Activated T-cell treated with anti-CD3 and anti-CD28 coated beads, Interleukin-2, amount 50 U/mL, for 1 hour (primary cell): ENCODE measurements at places on chromosomes 13 and 19.

- DNase-seq, result no peak
These were observed 46.8 kb upstream of the SACS start for GRCh38 chr13:23480324-23480723.

DNA sequence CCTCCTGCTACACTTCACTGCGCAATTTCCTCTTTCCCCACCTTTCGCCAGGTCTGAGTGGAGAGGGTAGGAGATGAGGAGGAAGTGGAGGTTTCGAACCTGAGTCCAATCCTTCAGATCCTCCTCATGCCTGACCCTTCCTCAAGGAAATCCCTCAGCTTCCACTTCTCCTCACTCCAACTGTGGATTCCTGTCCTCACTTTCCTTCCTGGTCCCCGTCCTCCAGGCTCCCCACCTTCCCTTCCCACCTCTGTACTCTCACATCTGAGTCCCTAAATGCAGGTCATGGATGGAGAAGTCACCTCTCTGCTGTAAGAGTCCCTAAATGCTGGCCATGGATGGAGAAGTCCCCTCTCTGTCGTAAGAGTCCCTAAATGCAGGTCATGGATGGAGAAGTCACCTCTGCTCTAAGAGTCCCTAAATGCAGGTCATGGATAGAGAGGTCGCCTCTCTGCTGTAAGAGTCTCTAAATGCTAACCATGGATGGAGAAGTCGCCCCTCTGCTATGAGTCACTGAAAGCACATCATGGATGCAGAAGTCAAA lies 3.1 kb downstream of the TMEM86B start:
- no peak for DNase-seq

DNA sequence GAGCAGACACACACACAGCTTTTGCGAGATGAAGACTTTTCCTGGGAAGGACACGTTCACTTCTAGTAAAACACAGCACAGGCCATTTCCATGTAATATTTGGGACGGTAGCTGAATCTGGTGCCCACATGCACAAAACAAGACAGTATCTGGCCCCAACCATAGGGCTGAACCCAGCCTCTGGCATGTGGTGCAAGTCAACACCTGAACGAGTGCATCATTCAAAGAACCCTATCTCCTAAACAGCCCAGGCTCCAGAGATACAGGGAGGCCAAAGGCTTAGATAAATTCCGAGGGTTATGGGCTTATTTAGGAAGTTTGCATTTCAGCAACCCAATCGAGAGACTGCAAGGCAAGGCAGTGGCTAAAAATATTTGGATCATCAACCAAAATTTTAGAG lies 2.7 kb upstream of the TFDP1 start:
- DNase-seq, result no peak

DNA sequence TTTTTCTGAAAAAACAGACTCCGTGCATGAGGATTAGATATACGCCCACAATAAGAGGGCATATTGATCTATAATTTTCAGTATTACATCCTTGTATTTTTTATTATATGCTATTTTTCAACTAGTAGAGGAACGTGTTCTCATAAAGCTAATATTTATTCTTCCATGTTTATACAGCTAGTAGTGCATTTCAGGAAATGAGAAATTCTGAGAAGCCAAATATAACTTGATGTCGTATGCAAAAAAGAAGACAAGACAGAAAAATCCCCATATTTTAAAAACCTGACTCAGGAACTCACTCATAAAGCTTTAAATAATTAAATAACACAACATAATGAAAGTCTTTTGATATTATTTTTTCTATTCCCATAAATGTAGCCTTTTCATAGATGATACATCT lies 308.6 kb downstream of the ENOX1 start:
- no peak for DNase-seq

- no peak for DNase-seq
These were observed 7.4 kb downstream of the RPL28 start for GRCh38 chr19:55392820-55393761.

DNA sequence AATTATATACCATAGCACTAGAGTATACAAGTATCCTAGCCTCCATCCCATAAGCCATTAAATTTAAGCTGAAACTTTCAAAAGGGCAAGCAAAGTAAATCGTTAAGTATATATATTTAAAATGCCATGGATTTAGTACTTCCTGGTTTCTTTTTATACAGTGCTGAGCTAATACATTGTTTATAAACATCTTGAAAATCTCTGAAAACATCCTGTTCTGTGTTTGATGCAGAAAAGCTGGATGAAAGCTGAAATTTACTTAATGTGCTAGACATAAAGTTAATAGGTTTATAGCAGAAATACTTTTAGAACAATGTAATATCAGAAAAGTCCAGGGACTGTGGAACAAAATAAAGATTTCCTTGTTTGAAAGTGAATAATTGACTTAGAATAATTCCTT lies 875.4 kb downstream of the SLITRK6 start:
- no peak for DNase-seq

- DNase-seq, result no peak
These were observed 6.6 kb downstream of the ATG4D start for GRCh38 chr19:10550336-10550735.

DNA sequence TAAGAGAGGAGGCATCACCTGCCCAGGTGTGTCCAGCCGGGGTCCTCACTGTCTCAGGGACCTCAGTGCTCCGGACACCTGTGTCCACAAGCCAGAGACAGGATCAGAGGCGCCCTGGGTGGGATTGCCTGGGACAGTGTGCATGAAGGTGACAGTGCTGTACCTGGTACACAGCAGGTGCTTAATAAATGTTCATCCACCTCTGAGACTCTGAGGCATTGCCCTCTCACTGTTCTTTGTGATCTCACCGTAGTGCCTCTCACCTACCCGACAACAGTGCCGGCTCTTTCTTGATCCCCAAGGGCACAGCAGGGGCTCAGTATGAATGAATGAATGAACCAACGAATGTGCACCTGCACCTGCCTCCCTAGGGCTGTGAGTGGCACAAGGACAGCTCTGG lies 9.2 kb downstream of the RDH13 start:
- DNase-seq, result no peak

DNA sequence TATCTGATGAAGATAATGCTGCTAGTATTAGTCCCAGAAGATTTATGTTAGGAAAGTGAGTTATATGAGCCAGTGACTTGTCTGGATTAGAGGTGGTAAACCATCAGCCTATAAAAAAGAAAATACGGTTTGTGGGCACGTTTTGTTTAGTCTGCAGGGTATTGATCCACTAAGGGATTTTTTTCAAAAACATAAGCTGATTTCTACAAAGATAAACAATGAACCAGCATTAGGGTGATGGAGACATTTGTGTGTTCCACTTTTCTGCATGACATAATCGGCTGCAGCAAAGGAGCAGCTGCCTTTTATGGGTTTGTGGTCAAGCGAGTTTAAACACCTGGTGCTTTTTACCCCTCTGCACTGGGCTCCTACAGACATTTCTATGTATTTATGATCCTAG lies 836.4 kb upstream of the GPC6 start:
- no peak for DNase-seq

DNA sequence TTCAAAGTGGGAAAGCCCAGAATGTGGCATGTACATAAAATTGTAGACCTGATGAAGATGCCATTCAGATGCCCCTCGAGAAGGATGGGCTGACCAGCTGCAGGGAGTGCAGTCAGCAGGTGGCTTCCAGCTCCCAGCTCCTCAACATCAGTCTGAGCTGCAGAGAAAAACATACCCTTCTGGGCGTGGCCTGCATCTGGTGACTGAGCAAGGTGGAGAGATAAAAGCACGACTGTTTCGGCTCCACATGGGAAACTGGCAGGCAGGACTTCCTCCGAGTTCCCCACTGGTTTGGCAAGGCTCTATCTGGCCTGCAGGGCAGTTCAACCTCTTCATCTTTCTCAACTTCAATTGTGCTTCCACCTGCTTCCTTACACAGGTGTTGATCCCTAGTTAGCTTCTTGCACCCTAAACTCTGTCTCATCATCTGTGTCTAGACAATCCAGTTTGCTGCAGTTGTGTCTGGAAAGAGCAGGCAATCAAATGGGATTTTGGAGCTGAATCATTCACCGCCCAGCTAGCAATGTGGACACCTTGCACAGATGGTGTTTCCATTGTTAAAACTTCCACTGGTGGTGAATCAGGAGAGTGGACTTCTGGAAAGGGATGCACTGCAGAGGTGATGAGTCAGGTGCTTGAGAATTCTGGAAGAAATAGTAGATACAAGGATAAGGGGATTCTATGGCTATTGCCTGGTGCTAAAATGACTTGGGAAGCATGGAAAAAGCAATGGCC lies 56.8 kb downstream of the POLR1D start:
- DNase-seq, result no peak

DNA sequence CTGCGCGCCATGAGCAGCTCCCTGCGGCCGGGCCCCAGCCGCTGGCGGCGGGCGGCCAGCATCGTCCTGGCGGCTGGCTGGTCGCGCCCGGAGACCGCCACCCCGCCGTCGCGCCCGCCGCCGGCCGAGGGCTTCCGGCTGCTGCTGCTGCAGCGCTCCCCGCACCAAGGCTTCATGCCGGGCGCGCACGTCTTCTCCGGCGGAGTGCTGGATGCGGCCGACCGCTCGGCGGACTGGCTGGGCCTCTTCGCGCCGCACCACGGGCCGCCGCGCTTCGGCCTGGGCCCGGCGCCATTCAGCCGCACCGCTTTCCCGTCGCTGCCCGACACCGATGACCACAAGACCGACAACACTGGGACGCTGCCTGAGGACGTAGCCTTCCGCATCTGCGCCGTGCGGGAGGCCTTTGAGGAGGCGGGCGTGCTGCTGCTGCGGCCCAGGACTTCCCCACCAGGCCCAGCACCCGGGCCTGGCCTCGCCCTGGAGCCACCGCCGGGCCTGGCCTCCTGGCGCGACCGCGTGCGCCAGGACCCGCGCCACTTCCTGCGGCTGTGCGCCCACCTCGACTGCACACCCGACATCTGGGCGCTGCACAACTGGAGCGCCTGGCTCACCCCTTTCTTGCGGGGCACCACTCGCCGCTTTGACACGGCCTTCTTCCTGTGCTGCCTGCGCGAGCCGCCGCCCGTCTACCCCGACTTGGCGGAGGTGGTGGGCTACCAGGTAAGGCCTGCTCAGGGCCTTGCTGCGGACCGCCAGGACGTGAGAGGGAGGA lies 518 bp downstream of the NUDT19 start:
- peak; percentile 58 for DNase-seq

DNA sequence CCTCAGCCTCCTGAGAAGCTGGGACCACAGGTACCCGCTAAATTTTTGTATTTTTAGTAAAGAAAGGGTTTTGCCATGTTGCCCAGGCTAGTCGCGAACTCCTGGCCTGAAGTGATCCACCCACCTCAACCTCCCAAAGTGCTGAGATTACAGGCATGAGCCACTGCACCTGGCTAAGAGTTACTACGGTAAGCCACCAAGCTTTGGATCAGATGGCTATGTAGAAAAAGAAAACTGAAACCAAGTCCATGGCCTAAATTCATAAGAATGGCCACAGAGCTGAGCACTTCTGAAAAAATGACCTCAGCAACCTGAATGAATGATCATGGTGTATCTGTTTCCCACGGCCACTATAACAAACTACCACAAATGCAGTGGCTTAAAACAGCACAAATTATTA lies 9.4 kb downstream of the OPA3 start:
- DNase-seq, result no peak

DNA sequence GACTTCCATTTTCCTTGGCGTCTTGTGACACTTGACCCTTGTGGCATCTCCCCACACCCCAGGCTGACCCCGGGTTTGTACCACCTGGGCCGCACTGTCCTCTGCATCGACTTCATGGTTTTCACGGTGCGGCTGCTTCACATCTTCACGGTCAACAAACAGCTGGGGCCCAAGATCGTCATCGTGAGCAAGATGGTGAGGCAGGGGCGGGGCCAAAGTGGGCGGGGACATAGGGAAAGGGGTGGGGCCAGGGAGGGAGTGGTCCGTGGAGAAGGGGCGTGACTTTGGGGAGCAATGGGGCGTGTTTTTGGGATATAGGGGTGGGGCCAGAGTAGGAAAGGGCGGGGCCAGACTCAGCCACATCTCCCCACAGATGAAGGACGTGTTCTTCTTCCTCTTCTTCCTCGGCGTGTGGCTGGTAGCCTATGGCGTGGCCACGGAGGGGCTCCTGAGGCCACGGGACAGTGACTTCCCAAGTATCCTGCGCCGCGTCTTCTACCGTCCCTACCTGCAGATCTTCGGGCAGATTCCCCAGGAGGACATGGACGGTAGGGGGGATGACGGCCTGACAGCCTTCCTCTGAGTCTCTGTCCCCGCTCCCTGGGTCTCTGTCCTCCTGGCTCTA lies 42.8 kb downstream of the TRPM4 start:
- DNase-seq, result no peak

GRCh38 chr13:75443356-75443958 lies 38.5 kb downstream of the TBC1D4 start:
- DNase-seq, result no peak

DNA sequence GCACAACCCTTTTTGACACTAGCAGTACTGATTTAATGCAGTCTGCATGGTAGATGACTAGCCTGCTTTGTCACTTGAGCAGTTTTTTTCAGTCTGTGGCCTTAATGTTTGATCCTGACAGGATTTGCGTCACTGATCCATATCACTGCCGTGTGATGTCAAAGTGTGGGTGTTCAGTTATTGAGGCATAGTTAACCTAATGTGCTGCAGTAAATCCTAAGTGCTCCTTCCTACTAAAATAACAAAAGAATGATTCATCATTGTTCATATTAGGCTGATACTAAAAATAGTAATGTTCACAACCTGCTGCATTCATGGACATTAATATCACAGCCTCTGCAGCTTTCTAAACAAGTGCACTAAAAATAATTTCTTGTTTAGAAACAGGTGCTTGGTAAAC lies 121.9 kb upstream of the MLNR start:
- no peak for DNase-seq

GRCh38 chr19:4732680-4733114 lies 9.1 kb upstream of the DPP9 start:
- DNase-seq, result peak; percentile 48

DNA sequence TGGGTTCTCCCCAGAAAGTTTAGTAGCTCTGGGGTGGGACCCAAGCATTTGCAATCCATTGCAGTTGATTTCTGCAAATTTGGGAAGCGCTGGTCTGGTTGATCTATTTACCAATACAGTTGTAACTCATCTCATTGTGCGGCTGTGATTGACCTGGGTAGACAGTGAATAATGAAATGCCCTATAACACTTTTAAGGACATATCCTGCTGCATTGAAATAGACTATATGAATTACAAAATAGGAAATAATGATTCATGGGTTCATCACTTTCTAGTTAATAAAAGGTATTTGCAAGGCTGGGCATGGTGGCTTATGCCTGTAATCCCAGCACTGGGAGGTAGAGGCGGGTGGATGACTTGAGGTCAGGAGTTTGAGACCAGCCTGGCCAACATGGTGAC lies 59.0 kb upstream of the FARP1 start:
- DNase-seq, result no peak

DNA sequence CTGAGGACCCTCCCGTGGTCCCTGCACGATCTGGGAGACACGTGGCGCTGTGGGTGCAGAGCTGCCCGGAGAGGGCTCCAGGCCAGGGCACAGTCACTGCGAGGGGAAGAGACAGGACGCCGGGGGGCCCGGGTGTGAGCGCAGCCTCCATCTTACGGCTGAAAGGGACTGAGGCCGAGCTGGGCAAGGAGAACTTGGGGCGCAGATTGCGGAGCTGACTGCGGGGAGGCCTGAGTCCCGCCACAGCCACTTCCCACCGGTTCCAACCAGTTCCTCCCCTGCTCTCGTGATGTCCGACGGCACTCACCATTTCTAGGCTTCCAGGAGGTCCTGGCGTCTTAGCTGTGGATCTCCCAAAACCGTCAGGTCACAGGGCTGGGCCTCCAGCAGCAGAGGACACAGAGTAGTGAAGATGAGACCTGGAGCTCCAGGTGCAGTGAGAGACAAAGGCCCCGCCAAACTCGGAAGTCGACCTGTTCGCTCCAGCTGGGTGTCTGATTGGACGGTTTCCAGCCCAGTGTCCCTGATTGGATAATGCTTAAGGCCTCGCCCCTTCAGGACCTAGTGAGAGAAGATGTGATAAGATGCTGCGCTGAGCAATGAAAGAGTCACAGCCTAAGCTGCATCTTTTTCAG lies 4.8 kb upstream of the ZNF253 start:
- DNase-seq, result peak; percentile 50
